Stimulated activated CD4-positive, alpha-beta T cell treated with anti-CD3 and anti-CD28 coated beads, TNF-alpha, amount 100 ng/mL, for 1 hour (primary cell): ENCODE measurements at places on chromosomes 11 and 22.

DNA sequence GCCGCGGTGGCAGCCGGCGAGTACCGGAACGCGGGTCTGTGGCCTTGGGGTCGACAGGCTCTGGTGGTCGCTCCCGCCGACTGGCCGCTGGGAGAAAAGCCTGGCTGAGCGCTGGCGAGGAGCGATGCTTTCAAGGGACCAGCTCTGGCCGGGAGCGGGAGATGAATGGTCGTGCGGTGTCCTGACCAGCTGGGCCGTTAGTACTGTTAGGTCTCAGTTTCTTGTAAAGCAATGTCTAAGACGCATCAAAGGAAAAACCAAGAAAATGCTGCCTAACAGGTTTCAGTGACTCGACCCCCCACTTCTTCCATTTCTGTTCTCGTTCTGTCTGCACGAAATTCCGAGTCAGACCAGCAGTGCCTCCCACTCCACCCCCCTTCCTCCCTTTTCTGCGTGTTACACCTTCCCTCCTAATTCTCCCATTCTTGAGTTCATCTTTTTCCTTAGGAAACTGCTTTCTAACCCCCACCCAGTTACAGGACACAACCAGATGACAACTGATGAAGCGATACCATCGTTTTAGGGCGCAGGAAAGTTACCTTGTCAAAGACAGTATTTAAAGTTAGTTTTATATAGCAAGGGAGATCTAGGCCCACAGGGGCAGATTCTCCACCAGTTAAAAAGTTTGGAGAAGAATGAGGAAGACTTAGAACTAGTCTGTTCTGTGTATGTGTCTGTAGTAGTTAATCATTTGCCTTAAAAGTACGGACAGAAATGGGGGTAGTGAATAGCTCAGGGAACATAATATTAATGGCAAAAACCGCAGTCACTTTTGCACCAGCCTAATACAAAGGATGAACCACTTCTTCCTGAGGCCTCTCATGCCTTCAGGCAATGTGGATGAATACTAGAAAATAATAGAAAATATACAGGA lies 1.0 kb downstream of the CUL5 start:
- peak; percentile 3 for DNase-seq

DNA sequence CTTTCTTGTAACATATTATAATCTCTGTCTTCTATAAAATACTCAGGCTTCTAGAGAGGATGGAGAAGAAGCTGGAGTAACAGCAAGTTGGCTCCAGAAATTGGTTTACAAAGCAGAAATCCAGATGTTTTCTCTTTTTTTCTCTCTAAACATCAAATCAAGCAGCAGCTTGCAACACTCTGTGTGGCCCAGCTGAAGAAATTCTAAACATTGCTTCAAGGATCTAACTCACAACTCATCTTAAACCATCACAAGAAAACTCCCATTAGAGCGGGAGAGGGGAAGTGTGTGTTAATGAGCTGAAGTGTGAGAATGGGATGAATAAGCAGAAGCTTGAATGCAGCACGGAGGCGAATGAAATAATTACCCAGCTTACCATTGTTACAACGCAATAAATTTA lies 146.5 kb downstream of the OPCML start:
- DNase-seq: no peak

GRCh38 chr11:14768526-14769188 lies 123.4 kb downstream of the CYP2R1 start:
- no peak for DNase-seq

DNA sequence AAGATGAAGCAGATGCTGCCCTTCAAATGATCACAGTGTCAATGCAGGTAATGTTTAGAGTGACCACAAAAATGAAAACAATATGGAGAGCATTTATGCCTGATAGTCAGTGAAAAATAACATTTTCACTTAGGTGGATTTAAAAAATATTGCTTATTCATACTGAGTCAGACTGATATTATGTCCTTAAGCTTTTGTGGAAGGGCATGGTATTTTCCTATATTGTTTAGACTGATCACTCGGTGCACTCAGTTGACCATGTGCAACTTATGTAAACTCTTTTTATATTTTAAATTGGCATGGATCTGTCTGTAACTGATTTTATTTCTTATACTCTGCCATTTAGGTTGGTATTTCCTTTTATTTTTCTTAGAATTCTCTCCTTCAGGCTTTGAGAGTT lies 106.6 kb downstream of the DYNC2H1 start:
- DNase-seq: no peak

- DNase-seq: no peak
Observed at GRCh38 chr11:127182586-127183203, 182.1 kb upstream of the KIRREL3 start.

- no peak for DNase-seq
Observed at GRCh38 chr22:47446821-47447810, 684.7 kb downstream of the TBC1D22A start.

GRCh38 chr22:31637891-31638618 lies 24.0 kb downstream of the PISD start:
- no peak for DNase-seq

DNA sequence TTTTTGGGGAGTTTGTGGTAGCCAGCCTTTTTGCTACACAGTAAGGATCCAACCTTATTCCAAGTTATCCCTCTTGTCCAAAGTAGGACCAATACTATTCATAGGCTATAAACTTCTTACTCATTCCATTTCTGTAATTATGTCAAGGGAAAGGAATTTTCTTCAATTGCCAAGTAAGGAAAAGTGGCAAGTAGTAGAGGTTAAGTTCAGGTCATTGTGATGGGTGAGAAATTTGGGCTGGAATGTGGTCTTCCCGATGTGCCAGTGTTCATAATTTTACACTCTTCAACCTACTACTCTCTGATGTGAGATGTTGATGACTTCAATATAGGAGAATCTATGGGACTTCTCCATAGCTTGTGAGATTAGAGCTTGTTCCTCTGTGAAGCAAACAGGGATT lies 648.8 kb downstream of the METTL15 start:
- no peak for DNase-seq

GRCh38 chr11:72897506-72897905 lies 83.3 kb downstream of the ATG16L2 start:
- DNase-seq: no peak

DNA sequence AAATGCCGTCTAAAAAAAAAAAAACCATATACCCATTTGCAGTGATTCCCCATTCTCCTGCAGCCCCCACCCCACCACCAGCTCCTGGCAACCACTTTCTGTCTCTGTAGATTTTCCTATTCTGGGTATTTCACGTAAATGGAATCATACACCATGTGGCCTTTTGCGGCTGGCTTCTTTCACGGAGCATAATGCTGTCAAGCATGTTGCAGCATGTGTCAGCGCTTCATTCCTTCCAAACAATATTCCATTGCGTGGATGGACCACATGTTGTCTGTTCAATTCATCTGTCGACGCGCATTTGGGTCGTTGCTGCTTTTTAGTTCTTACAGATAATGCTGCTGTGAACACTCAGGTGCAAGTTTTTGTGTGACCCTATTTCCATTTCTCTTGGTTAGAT lies 14.8 kb upstream of the EMID1 start:
- DNase-seq: no peak

GRCh38 chr11:29018631-29019030 lies 910.4 kb downstream of the METTL15 start:
- no peak for DNase-seq

DNA sequence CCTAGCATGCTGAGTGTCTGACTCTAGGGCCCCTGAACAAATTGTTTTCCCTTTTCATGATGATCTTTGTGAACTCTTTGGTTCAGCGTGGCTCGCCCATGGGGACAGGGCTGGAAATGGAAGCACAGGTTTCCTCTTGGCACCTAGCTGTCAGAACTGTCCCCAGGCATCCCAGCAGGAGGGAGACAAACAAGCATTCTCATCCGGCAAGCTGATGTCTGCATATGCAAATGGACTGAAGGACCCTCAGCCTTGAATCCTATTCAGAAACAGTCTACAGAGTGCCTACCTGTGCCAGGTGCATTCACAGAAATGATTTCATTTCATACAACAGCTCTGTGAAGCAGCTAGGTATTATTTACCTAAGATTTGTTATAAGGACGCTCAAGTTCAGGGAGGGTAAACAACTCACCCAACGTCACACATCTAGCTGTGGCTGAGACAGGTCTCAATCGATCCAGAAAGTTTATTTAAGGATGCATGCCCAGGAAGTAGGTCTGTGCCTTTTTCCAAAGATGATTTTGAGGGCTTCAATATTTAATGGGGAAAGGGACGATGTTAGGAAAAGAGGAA lies 176.4 kb downstream of the KIRREL3 start:
- DNase-seq: no peak

- no peak for DNase-seq
Observed at GRCh38 chr22:41603873-41604332, 14.3 kb upstream of the PMM1 start.

GRCh38 chr11:100929377-100929776 lies 200.2 kb downstream of the PGR start:
- DNase-seq: no peak

- DNase-seq: no peak
Observed at GRCh38 chr22:18060646-18061620, 16.9 kb upstream of the PEX26 start.

- no peak for DNase-seq
Observed at GRCh38 chr11:82959987-82960778, 58.6 kb downstream of the DDIAS start.

DNA sequence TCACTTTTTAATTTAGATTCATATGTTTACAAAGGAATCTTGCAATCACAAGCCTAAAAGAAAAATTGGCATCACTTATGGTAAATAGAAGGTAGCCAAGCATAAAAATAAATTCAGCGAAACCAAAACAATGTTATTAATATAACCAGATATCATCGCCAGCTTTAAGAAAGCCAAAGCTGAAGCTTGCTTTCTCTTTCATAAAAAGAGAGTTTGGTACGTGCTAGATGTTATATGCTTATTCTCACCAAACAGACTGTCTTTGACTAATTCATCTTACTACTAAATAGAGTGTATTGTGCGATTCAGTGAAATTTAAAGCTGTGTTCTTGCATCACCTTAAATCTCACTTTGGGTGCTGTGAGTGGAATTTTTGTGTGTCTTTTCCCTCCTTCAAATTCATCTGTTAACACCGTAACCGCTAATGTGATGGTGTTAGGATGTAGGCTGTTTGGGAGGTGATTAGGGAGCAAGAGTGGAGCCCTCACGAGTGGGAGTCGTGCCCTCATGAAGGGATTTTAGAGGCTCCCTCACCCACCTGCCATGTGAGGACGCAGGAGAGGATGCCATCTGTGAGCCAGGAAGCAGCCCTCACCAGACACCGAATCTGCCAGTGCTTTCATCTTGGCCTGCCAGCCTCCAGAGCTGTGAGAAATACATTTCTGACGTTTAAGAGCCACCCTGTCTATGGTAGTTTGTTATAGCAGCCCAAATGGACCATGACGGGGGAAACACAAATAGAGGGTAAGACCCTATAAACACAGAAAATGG lies 134.1 kb upstream of the TMEM45B start:
- no peak for DNase-seq

- DNase-seq: no peak
Observed at GRCh38 chr11:18722293-18722637, 3.7 kb downstream of the IGSF22 start.

DNA sequence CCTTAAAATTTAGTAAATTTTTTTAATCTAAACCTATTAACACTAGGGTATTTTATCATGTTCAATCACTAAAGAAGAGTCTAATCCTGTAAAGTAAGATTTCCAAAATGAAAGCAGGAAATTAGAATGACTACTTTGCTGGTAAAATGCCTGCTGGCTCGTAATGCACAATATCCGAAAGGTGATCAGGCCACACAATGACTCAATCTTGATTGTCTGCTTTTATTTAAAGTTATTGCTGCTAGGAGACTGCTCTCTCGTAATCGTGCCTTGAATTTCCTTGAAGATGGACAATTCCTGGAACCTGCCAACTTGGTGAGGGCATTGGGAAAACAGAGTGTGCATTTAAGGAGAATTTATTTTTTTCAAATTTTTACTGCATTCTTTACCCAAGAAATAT lies 1786.5 kb upstream of the RAG2 start:
- DNase-seq: no peak

GRCh38 chr22:32204856-32205722 lies at the start of gene RFPL2:
Gene RFPL2, minus strand, starts transcription at chr22:32205073. Its CDS starts 2,622 bp downstream, at chr22:32202451.
- DNase-seq: no peak

- no peak for DNase-seq
Observed at GRCh38 chr11:99522467-99523173, 501.9 kb downstream of the CNTN5 start.

DNA sequence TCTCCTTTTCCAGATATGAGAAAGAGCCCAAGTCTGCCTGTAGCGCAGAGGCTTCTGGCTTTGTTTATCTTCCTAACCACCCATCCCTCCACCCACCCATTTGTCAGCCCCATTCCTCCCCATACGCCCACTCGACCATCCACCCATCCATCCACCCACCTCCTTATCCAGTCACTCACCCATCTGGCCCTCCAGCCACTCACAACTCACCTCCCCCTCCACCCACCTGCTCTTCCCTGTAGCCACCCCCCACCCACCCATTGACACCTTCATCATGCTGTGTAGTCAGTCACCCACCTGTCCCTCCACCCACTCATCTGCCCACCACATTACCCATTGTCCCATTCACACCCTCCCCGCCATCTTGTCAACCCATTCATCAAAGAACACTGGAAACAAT lies 5.5 kb downstream of the CST6 start:
- DNase-seq: no peak

DNA sequence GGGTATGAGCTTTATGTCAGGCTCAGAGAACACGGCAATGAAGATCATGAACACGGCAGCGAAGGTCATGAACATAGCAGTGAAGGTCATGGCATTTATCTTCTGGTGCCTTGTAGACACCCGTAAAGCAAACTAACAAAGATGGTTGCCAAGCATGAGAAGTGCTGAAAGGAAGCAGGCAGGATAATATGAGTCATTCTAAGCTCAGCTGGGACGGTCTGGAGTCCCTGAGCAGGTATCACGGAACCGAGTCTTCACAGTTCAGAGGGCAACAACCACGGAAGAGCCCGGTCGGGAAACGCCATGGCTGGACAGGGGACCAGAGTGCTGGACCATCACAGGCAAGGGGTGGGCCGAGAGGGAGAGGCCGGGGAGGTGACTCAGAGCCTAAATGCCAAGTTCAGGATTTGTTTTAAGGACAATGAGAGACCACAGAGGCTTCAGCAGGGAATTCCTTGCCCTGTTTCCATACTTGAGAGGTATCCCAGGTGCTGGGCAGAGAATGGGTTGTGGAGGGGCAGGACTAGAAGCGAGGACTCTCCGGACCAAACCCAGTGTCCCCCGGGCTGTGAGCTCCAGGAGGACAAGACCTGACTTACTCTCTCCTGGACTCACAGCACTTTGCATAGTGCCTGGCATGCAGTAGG lies 13.1 kb upstream of the MS4A10 start:
- no peak for DNase-seq

- no peak for DNase-seq
Observed at GRCh38 chr22:23571486-23571885, 8.6 kb downstream of the IGLL1 start.

DNA sequence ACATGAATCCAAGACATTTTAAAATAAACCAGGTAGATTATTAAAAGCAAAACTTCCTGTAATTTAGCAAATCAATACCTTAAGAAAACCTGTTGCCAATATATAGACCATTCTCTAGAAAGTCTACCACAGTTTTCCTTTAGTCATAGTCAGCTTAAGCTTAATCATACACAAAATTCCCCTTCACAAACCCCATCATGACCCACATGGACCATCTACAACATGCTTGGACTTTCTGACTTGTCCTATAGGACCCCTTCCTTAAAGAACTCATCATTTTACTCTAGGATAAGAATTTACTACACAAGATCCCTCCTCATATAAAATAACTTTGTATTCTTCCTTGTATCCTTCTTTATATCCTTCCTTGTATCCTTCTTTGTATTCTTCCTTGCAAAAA lies 16.2 kb upstream of the RNASEH2C start:
- DNase-seq: no peak
